ENCODE measurements at places on chromosomes 6 and 20. TPM values are rescaled to one million over a fixed set of nuclear protein-coding genes. Genes with fewer than 3 reads are reported as not detected.

LPA gene
- total RNA-seq, result not detected

PRRT1 gene
- total RNA-seq, result 1.3 TPM

RSPH9 gene
- total RNA-seq, result 0.12 TPM

CUTA gene
- 133 TPM for total RNA-seq

POPDC3 gene
- 1.7 TPM for total RNA-seq

KIAA0408 gene
- not detected for total RNA-seq

BMP7 gene
- not detected for total RNA-seq

HLA-DRB5 gene
- not detected for total RNA-seq

ADGRF1 gene
- total RNA-seq, result not detected

MICA gene
- 42.5 TPM for total RNA-seq

ZC2HC1B gene
- not detected for total RNA-seq

CLPSL2 gene
- total RNA-seq, result not detected

TXLNB gene
- total RNA-seq, result 0.18 TPM

CASS4 gene
- total RNA-seq, result not detected

EEF1A2 gene
- total RNA-seq, result 3.4 TPM

ADAM33 gene
- 0.18 TPM for total RNA-seq

TCF15 gene
- total RNA-seq, result 1.3 TPM

OSTM1 gene
- total RNA-seq, result 26.4 TPM

RBPJL gene
- total RNA-seq, result not detected

NRN1 gene
- total RNA-seq, result 25.6 TPM
